B cell (primary cell): ENCODE measurements at places on chromosomes 7 and 10. TPM values are rescaled to one million over a fixed set of nuclear protein-coding genes. Genes with fewer than 3 reads are reported as not detected.

GRCh38 chr7:739983-740942, 13.2 kb upstream of the PRKAR1B start:
- DNase-seq: no peak

DNA sequence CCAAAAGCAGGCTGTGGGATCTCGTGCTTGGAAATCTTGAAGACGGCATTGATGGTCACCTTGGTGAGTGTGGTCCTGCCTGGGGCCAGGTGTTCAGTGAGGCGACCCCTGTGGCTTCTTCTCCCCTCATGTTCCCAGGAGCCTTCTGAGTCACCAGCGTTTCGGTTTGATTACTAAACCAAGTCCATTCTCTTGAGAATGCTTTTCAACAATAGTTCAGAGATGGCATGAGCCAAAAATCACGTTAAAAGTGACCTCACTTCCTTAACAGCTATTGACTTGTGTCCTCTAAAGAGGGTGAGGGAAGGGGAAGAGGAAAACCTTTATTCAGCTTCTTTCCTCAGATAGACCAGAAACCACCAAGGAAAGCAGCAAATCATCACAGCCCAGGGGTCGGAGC, 315.2 kb downstream of the GATA3 start:
- DNase-seq: no peak

- no peak for DNase-seq
Observed at GRCh38 chr7:135253851-135254771, 20.5 kb downstream of the STRA8 start.

The SPDYE2 gene
- 0.47 and 0.58 TPM in 2 replicates for total RNA-seq

- no peak for DNase-seq
Observed at GRCh38 chr7:75737856-75738603, 711 bp downstream of the HIP1 start.
